Osteocyte (in vitro differentiated cells): ENCODE measurements at places on chromosomes 7 and 10. TPM values are rescaled to one million over a fixed set of nuclear protein-coding genes. Genes with fewer than 3 reads are reported as not detected.

DNA sequence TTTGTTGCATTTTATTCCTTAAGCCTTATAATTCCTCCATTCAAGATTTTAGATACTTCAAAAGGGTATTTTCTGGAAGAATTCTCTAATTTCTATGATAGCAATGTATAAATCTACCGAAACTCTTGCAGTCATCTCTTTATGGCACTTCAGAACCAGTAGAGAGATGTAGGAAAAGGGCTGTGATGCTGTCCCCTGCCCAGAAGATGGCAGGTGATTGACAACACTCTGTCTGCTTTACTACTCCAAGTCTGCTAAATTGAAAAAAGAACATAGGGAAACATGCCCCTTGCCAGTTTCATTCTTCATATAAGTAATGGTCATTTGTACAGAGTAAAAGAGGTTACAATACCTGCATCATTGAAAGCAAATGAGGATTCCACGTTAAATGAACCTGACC, 5.1 kb downstream of the TCTN3 start:
- no peak for DNase-seq

DNA sequence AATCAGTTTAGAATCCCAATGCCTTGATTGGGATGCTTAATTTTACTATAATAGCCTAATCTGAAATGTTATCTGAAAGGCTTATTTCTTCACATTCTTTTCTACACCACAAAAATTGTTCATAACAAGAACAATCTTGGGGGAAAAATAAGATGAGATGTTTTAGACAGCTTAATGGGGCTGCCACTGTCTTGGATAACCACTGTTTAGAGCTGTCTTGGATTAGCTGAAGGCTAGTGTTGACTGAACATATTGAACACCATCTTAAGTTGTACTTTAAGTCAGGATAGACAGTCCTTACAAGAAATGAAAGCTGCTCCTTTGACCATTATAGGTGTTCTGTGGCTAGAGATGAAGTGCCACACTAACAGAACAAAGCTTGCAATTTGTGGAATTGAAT, 501.3 kb downstream of the GFRA1 start:
- DNase-seq, result no peak

DNA sequence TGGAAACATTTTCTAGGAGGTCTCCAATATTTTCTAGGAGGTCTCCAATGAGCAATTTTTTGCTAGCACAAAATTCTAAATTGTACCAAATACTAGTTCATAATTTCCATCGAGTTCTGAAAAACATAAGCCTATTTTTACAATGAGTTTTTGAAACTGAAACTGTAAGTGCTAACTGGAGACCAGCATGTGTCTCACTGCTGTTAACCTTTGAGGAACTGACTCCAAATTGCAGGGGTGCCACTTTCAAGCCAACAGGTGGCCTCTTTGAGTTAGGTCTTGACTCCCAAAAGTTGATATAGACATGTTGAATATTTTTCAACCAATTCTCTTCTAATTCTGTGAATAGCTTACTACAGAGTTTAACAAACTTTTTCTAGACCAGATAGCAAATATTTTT, 58.8 kb downstream of the CAV1 start:
- no peak for DNase-seq

GRCh38 chr10:26717476-26717875, 20.0 kb downstream of the PDSS1 start:
- DNase-seq, result peak; percentile 40

- DNase-seq, result no peak
Measured at GRCh38 chr10:48632166-48632565, 27.3 kb upstream of the ARHGAP22 start.

DNA sequence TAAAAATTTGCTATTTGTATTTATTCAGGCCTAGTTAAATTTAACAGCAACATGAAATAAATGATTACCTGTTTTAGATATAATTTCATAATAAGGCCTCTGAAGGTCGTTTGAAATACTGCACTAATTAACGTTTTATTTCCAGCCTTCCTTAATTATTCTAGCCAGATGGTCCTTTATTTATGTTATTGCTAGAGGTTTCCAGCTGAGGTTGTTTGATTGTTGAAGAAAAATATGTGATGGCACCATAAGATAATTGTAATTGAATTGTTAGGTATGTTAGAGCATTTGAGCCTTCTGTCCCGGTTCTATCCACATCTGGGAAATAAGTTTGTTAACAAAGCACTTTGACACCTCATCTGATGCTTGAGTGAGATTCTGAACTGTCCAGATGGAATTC, 556.1 kb downstream of the ATRNL1 start:
- no peak for DNase-seq

GRCh38 chr7:109158246-109158645, 588.6 kb downstream of the DNAJB9 start:
- DNase-seq, result no peak

GRCh38 chr7:101787864-101788263, 29.6 kb upstream of the CUX1 start:
- DNase-seq, result no peak

- no peak for DNase-seq
Measured at GRCh38 chr10:77505431-77506334, 131.9 kb downstream of the KCNMA1 start.

- DNase-seq, result no peak
Measured at GRCh38 chr10:69571618-69572158, 1.5 kb downstream of the NEUROG3 start.

DNA sequence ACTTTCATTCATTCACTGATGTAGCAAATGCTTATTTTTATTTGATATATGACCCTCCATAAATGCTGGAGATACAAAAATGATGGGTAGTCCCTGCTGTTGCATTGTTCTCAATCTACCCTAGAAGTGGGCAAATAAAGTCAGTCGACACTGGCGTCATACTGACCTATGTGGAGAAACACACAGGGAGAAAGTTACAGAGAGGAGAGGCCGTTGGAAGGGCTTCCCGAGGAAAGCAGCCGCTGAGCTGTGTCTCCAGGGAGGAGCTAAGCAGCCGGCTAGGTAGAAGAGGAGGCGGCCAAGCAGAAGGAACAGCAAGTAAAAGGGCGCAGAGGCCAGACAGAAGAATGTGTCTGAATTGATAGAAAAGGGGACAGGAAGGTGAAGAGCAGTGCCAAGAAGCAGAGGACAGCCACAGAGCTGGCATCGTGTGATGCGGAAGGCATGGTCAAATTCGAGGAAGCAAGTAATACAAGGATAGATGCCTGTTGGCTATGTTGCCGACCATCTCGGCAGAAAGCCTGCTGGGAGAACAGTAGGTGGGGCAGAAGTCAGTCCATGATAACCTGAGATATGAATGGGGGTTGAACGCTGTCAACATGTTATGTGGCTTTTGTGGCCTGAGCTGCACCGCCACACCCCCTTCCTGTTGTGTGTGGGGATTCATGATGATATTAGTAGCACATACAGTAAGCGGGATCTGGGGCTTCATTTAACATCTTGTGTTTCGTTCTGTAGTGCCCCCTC, 25.9 kb downstream of the ST8SIA6 start:
- DNase-seq, result no peak

DNA sequence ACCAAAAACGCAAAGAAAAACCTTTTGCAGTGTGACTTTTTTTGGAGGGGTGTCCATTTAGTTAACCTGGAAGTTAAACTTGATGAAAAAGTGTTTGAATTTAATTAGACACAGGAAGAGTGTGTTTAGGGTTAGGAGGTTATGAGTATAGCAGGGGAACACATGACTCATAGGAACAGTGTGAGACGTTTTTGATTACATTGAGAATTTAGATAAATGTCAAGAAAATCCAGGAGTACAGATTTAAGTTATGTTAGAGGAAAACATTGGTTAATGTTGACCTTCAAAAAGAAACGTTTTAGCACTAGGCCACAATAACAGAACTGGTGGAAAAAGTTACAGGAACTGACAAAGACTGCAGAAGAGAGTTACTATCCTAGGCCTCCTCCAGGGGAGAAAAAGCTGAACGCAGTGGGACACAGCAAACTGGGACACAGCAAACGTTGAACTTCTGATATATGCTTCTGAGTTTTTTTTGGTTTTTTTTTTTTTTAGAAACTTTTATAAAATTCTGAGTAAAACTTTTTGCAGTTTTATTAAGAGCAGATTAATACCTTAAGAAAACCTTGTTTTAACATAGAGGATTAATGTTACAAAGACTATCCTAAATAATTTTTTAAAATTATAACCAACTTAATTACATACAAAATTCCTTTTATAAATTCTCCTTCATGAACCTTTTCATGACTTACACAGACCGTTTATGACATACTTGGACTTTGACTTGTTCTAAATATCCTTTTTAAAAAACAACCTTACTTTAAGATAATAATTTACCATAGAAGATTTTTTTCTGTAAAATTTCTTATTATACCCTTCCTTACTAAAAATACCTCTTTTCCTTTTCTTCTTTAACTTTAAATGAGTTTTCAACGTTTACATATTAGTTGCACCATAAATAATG, 22.2 kb downstream of the LANCL2 start:
- no peak for DNase-seq

GRCh38 chr10:53256623-53257022, 484.0 kb upstream of the MBL2 start:
- no peak for DNase-seq

DNA sequence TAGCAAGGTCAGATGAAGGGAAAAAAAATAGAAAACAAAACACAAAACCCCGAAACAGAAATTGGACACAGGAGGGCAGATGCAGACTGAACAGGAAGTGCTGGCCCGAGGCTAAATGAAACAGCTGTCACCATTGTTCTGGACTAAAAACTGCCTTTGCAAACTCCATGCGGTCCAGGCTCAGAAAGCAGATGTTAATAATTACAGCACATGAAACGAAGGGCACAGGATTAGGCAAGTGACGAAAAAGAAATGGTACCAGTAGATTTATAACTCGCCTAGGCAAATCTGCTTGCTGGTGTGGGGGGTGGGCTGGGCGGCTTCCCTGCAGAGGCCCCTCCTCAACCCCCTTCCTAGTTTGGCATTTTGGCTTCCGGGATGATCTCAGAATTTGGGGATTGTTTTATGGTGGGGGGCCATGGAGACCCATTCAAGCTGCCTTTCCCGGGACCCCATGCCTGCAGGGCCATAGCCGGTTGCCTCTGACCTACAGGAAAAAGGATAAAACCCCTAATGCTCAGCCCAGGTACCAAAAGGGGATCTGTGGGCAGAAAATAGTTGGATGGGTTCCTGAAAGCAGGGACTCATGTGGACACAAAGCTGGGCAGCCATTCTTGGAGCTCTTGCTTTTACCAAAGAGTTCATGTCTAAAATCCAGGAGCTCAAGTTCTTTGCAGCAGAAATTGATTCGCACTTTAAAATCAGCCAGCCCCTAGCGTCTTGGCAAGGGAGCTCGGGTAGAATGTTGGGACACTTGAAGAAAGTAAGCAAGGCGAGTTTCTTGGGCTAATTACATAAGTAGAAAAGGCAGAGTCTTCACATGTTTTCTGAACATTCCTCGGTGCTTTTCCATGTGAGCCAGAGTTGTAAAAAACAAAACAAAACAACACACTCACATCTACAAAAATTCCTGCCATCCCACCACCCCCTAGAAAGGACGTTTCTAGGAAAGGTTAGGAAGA, 39.0 kb upstream of the EMX2 start:
- DNase-seq, result no peak

- peak; percentile 85 for DNase-seq
Measured at GRCh38 chr10:86648704-86649427, 5.5 kb upstream of the OPN4 start.

GRCh38 chr10:64071218-64071617, 550.0 kb downstream of the REEP3 start:
- no peak for DNase-seq

DNA sequence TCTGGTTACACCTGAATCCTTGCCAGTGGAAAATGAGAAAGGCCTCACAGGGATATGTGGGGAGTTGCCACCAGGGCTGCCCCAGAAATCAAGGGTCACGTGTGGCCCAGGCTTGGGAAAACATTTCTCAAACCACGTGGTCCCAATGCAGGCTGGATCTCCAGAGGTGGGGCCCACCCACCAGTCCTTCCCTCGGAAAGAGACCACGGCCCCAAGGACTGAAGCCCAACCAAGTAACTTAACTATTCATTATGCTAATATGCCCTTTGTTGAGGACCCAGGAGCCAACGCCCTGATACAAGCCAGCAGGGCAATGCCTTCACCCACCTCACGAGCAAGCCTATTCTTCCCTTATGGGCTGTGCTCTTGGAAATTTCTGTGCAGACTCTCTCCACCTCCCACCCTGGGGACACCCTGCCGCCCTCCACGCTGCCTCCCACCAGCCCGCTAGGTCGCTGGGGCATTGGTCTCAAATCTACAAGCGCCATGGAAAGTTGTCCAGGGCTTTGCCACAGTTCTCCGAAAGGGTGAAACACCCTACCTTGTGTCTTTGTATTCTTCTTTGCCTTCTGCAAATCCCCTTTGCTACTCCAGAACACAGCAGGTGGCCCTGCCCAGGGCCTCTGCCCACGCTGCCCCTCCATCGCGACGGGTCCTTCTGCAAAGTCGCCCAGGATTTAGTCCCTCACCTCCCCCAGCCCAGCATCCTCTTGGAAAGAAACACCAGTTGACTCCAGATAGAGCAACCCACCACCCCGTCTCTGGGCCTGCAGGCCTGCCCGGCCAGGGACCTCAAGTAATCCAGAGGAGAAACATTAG, 8.8 kb downstream of the TNS3 start:
- DNase-seq, result no peak

- no peak for DNase-seq
Measured at GRCh38 chr7:131338173-131338572, 10.5 kb downstream of the MKLN1 start.

DNA sequence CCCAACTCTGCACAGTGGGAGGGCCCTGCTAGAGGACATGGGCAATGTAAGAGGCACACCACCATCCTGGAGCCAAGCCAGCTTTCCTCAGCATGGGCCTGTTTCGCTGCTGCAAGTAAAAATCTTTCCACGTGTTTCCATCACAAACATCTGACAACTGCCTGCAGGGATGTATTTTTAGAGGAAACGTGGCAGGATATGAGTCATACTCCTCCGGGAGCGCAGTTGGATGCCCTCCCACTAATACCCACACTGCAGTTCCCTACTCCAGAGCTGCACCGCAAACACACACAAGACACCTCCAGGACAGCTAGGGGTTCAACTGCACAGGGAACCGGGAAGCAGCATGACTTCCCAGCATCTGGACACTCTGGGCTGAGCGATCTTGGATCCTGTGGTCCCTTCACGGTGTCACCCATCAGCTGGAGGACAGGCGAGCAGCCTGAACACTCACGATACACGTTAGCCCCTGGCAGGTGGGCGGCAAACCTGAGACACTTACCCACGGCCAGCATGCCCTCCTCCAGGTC, 26.1 kb downstream of the PLAC9 start:
- peak; percentile 95 for DNase-seq

MRPS16 gene
- total RNA-seq, result 63.5 and 78.6 TPM in 2 replicates

ANKRD61 gene
- total RNA-seq, result not detected in 2 replicates

HOXA10 gene
- total RNA-seq, result not detected in 2 replicates

CNNM1 gene
- total RNA-seq, result 0.24 TPM in 2 replicates

EEPD1 gene
- total RNA-seq, result 1.3 and 1.4 TPM in 2 replicates

PRKCQ gene
- 0.11 TPM in 1 of 2 replicates, not detected in the other for total RNA-seq

TMUB1 gene
- 26.1 and 30.0 TPM in 2 replicates for total RNA-seq

OR6B1 gene
- not detected in 2 replicates for total RNA-seq

ZNF25 gene
- total RNA-seq, result 11.5 and 15.1 TPM in 2 replicates

CYP3A4 gene
- not detected in 2 replicates for total RNA-seq

RELN gene
- 0.19 and 0.52 TPM in 2 replicates for total RNA-seq

ACSM6 gene
- not detected in 2 replicates for total RNA-seq

CCDC136 gene
- total RNA-seq, result 10.8 and 13.3 TPM in 2 replicates
